Stimulated activated CD4-positive, alpha-beta T cell treated with anti-CD3 and anti-CD28 coated beads, Interleukin-4, amount 100 ng/mL, for 4 hours (primary cell): ENCODE measurements at places on chromosomes 11 and 22.

GRCh38 chr11:57904376-57904775, 119.3 kb upstream of the OR9Q1 start:
- DNase-seq: no peak

GRCh38 chr11:128411812-128412211, 175.5 kb downstream of the ETS1 start:
- no peak for DNase-seq

GRCh38 chr22:44449061-44449682, 48.9 kb downstream of the RTL6 start:
- DNase-seq: no peak

- DNase-seq: no peak
These were observed 21.4 kb downstream of the UVRAG start for GRCh38 chr11:75836417-75836816.

- DNase-seq: no peak
These were observed 400.8 kb downstream of the SOX6 start for GRCh38 chr11:15955595-15955994.

DNA sequence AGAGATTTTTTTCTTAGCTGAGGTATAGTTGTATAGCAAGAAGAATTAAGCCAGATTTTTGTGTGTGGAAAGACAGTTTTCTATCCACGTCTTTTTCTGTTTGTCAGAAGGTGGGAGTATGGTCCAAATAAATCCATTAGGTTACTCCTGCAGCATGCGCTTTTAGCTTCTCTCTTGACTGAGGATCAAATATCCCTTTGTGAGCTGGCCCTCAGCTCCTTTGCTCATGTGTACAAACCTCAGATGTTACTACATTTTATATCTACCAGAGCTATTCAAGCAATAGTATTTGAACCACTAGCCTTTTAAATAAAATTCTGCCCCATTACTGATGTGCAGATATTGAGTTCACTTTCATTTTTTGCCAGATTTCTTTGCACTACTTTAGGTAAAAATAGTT, 8.8 kb upstream of the SIDT2 start:
- no peak for DNase-seq

- no peak for DNase-seq
These were observed 56.8 kb downstream of the FCHSD2 start for GRCh38 chr11:73085189-73085875.

DNA sequence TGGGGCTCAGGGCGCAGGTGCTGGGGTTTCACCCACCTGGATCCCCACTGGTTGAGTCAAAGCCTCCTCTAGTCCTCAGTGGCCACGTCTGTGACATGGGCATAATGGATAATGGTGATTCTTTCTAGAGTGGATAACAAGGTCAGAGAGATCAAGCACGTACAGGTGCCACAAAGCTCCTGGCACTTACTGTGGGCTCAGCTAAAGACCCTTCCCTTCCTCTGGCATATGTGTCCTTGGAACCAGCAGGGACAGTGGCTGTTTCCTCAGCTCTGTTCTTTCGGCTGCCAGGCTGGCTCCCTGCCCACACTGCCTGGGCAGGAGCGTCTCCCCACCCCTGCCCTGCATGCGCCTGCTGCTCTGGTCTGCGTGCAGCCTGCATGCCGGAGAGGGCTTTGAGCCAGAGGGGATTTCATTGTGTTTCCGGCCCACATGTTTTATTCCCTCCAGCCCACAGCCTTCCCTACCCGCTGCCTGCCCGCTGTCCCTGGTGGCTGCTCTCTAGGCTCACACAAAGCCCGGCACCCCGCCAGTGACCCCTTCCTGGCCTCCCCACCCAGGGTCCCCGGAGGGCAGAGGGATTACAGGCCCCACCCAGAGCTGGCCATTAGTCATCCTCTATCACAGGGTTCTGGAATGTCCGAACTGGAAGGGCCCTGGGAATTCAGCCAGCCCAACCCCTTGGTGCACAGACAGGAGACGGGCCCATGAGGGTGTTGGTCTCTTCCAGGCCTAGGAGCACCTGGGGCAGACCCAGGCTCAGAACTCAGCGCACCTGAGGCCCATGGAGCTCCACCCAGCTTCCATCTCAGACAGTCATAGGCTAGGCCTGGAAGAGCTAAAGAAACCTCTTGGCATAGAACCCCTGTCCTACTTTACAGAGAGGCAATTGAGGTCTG, 55.3 kb upstream of the GCAT start:
- DNase-seq: no peak

- DNase-seq: peak; percentile 89
These were observed 2.1 kb downstream of the CCDC88B start for GRCh38 chr11:64341851-64342791.

GRCh38 chr22:29041408-29041807, 20.2 kb downstream of the C22orf31 start:
- DNase-seq: no peak

DNA sequence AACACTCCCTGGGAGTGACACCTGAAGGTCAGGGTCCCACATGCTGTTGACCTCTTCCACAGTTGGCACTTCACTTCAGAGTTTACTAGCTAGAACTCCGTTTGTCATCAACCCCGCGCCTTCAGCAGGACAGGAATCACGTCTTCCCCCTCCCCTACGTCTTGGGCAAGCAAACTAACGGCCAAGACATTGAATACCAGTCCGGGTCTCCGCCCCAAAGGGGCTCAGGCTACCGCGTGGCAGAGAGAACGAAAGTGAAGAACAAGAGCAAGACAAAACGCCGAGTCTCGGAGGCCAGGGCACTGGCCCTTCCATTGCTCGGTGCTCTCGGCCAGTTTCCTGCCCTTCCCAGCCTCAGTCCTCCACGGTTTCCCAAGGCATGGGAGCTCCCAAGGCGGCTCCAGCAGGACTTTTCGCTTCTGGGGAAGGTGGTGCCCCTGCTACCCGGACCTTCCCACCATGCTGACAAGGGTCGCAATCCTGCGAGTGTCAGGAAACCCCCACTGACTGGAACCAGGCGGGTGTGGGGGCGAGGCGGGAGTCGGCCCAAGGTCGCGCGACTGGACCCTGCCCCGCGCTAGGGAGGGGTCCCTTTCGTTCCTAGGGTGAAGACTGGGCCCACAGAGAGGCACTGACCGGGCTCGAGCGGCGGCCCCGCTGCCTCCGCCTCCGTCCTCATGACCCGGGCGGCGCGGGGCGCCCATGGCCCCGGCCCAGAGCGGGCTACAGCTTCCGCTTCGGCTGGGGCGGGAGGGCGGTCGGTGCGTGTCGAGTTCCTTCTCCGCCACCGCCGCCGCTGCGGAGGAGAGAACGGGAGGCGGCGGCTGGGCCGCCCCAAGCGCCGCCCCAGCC, at the start of gene GUCD1:
TSS of gene GUCD1 (minus strand) at position 826 of the 852 bp plus-strand sequence. CDS start at position 679, 147 bp downstream.
- DNase-seq: peak; percentile 20

DNA sequence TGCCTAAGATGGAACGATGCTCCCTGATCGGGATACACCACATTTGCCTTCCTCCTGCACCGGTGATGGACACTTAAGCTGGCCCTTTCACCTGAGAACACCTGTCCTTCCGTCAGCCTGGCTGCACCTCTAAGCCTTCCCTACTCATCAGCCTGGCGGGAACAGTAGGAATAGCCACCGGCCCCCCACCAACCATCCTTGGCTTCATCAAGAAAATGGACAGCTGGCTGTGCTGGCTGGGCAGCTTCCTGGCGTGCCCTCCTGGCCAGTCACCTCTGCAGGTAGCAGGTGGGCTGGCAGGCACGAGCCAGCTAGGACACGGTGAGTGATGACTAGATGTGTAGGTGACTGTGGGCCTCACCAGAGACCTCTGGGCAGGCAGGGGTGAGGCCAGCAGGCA, 142.8 kb downstream of the CTTN start:
- no peak for DNase-seq

- DNase-seq: no peak
These were observed 4.8 kb downstream of the ATG16L2 start for GRCh38 chr11:72818971-72819370.

- DNase-seq: no peak
These were observed 8.4 kb upstream of the ETS1 start for GRCh38 chr11:128595775-128596174.

DNA sequence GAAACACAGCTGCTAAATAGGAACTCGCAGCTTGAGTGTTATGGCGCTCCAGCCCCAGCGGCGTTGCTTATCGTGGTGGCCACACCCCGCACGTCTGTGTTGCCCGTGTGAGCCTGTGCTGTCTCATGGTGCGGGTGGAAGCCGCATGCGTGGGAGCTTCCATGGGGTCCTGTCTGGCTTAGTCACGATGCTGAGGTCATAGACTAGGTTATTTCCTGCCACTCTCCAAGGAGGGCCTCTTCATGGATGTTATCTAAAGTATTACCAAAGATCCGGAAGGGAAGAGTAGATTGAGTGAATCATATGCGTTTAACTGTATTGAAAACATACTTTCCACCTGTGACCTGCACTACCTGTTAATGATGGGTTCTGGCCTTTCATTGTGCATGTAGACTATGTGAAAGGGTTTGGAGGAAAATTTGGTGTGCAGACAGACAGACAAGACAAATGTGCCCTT, 21.7 kb downstream of the CTTN start:
- DNase-seq: no peak

DNA sequence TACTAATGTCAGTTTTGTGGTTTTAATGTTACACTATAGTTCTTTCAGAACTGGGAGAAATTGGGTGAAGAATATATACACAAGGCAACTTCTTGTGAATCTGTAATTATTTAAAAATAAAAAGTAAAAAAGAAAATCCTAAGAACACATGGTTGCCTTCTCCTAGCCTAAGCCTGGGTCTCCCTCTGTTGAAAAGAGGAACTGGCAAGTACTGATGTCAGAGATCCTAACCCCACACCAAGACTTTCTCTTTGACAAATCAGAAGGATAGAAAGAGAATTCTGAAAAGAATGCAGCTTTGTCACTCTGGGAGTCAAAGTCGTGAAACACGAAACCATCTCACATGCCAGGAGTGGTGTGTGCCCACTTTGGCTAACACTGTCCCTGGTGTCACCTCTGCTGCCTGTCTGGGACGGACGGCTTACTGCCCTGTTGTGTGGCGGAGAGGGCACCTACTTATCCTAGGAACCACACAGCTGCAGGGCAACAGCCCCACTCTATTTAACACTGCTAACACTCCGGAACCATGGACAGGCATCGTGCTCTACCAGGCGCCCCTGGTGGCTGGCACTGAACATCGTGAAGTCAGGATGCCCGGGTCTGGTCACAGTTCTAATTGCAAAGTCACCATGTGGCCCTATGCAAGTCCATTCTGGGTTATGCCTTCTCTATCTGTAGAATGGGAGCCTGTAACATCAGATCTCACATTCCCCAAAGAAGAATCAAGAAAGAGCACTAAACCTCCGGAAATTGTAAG, 108.7 kb upstream of the CD82 start:
- DNase-seq: no peak

- DNase-seq: no peak
These were observed 1.3 kb upstream of the SSH3 start for GRCh38 chr11:67301951-67302516.

DNA sequence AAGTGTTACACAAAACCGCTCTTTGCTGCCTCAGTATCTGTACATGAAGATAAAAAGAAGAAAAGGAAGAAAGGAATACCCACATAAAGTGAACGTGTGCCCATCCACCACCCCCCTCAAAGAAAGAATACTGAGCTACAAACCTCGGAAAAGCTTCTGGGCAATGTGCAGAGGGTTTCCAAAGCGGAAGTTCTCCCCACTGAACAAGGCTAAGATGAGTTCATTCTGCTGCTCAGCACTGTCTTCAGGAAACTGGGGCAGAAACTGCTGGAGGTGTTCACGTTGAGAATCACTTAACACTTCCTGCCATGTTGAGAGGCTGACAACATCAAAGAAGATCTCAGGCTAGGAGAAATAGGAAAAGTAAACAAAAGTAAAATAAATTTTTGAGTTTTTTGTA, 6.9 kb downstream of the NFRKB start:
- DNase-seq: peak; percentile 6

DNA sequence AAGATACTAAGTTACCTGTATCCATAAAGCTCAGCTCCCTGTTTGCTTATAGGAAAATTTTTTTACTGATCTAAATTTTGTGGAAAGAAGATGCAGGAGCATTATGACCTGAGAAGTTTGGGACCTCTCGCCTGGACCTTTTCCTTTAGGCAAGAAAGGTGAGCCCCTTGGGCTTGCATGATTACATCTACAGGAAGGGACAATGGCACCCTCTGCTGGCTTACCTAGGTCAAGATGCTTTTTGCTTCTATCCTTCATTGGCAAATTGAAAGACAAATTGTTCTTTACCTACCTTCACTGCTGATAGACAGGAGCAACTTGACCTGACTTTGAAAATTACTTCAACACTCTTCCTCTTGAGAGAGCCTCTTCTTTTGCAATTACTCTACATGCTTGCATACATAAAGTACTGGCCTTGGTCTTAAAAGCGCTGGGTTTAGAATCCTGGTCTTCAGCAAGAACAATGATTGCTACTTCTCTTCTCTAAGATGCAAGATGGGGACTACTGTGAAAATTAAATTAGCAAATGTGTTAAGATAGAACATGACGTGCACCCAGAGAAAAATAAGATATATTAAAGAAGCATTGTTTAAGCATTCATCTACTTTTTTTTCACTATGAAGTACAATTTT, 147.2 kb downstream of the TRPC6 start:
- no peak for DNase-seq

DNA sequence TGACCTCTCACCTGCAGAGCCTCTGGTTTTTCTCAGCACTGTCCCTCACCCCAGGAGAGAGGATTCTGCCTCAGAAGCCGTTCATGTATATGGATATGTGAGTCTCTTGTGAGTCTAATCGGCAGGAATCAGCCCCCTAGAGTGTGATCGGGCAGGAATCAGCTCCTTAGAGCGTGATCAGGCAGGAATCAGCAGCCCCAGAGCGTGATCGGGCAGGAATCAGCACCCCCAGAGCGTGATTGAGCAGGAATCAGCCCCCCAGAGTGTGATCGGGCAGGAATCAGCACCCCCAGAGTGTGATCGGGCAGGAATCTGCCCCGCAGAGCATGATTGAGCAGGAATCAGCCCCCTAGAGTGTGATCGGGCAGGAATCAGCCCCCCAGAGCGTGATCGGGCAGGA, 80.0 kb upstream of the EIF3D start:
- DNase-seq: no peak
